Activated CD4-positive, alpha-beta T cell treated with anti-CD3 and anti-CD28 coated beads, Interleukin-2, amount 50 U/mL, for 4 hours (primary cell): ENCODE measurements at places on chromosomes 16 and 17.

GRCh38 chr16:53737552-53737951, 33.6 kb downstream of the FTO start:
- no peak for DNase-seq

GRCh38 chr17:51860954-51861561, 297.5 kb downstream of the CA10 start:
- no peak for DNase-seq

- DNase-seq = no peak
These were observed 660.9 kb downstream of the MAF start for GRCh38 chr16:78939597-78939996.

GRCh38 chr17:80501741-80502577, 25.6 kb upstream of the NPTX1 start:
- no peak for DNase-seq

DNA sequence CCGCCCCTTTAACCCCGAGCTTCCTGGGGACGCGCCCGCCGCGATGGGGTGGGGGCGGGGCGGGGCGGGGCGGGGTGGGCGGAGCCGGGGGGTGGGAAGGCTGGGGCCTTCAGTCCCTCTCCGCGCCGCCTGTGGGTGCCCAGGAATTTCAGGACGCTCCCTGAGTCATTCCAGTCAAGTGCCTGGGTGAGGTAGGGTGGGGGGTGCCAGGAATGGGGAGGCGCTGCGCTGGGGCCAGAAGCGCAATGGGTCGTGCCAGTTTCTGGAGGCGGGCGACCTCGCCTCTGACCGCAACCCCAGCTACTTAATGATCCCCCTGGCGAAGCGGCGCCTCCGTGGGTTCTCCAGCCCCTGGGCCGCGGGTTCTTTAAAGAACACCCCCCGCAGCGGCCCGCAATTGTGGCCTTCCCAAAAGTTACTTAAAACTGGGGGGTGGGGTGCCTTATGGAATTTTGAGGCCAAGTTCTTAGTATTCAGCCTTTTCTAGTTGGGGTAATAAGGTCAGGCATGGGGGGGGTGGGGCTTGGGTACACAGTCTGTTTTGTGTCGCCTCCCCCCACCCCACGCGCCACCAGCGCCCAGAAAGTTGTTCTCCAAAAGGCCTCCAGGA, 826 bp upstream of the GSE1 start:
- DNase-seq = no peak

GRCh38 chr17:20938988-20939615, 103.7 kb downstream of the USP22 start:
- no peak for DNase-seq

- DNase-seq = no peak
These were observed 267.9 kb upstream of the HSBP1 start for GRCh38 chr16:83539736-83540490.

DNA sequence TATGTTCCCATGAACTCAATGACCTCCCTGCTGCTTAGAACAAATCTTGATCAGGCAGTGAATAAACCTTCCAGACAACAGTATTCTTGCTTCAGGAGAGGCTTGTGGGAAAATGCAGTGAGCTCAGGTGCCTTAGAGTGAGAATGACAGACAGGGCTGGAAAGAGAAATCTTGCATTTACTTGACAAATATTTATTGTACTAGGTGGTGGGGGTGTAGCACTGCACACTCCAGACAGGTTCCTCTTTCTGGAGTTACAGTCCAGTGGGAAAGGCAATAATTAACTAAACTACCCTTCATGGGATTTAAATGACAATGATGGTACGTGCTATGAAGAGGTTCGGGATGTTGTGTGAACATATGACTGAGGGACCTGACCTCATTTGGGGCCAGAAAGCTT, 182.9 kb downstream of the SHISA9 start:
- DNase-seq = no peak

DNA sequence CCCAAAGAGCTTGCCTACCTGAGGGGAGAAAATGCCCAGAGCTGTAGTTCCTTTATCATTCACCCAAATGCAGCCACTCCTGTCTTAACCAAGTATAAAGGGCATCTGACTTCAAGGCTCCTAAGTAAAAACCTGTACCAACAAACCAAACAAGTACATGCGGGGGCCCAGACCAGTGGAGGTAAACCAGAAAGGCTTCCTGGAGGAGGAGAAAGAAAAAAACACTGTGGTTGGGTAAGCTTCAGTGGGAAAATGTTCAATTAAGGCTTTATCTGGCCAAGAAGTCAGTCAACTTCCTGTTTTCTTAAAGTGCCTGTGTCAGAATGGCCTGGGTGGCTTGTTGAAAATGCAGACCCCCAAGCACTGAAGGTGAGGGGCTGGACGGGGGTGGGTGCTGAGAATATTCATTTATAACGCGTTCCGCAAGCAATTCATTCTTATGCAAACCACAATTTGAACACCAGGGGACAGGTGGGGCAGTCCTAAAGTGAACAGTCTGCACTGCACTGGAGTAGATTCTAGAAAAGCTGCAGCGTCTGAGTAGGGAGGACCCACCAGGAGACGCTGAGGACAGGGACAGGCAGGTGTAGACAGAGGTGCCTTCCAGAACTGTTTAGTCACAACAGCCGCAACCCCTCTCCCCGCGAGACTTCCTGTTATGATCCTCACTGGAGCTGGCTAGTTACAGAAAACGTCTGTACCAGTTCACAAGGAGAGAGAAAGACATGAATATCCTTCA, 467.1 kb downstream of the SOX9 start:
- DNase-seq = no peak

- DNase-seq = no peak
These were observed 22.2 kb downstream of the SEC14L1 start for GRCh38 chr17:77163001-77163400.

- DNase-seq = no peak
These were observed 111.4 kb upstream of the CDC42EP4 start for GRCh38 chr17:73423159-73423715.

GRCh38 chr16:82937926-82938520, 311.3 kb downstream of the CDH13 start:
- no peak for DNase-seq

DNA sequence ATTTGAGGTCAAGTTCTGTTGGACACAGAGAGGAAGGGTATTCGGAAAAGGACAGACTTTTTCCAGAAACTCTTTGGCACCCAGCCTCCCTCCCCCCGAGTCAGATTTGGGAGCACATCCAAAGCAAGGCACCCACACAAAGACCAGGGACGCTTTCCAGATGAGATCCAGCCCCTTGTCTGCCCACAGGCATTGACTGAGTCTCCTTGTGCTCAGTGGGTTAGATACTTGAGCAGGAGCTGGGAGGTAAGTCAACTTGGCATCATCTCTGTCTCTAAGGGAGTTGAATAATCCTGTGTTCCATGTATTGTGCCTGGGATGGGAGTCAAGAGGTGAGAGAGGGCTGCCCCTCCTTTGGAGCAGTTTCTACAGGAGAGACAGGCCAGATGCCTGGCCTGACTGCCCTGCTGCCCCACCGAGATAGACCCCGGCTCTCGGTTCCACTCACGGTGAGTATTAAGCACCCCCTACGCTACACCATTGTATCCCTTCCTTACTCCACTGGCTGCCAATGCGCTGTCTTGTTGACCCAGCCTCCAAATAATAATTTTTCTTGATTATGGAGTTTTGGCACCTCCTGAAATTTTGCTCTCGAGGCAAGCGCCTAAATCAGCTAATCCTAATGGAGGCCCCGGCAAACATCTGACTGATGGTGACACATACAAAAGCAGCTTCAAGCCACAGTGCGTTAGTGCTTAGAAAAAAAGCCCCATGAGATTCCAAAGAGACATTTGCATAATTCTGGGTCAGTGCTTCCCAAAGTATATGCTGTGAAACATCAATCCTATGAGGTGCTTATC, 29.6 kb upstream of the MAP3K14 start:
- DNase-seq = no peak

GRCh38 chr17:61486135-61487120, 34.2 kb downstream of the TBX4 start:
- no peak for DNase-seq

DNA sequence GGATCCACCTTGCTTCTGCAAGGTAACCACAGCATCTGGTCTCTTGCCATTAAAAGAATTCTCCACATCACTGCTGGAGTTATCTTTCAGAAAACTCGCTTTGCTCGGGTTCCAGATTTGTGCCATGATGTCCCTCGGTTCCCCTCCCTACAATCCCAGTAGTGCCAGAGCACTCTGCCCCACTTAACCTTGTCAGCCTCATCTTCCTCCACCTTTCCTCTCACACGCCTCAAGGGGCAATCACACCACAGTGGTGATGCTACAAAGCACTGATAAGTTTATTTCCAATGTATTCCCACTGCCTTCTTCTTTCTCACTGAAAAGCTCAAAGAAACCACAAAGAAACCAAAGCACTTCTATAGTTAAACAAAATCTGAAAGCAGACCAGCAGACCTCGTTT, 11.4 kb upstream of the CDRT4 start:
- no peak for DNase-seq

- DNase-seq = no peak
These were observed 18.7 kb downstream of the ATP6V0D1 start for GRCh38 chr16:67462279-67462655.

- no peak for DNase-seq
These were observed 9.5 kb upstream of the RASD1 start for GRCh38 chr17:17505610-17506171.

DNA sequence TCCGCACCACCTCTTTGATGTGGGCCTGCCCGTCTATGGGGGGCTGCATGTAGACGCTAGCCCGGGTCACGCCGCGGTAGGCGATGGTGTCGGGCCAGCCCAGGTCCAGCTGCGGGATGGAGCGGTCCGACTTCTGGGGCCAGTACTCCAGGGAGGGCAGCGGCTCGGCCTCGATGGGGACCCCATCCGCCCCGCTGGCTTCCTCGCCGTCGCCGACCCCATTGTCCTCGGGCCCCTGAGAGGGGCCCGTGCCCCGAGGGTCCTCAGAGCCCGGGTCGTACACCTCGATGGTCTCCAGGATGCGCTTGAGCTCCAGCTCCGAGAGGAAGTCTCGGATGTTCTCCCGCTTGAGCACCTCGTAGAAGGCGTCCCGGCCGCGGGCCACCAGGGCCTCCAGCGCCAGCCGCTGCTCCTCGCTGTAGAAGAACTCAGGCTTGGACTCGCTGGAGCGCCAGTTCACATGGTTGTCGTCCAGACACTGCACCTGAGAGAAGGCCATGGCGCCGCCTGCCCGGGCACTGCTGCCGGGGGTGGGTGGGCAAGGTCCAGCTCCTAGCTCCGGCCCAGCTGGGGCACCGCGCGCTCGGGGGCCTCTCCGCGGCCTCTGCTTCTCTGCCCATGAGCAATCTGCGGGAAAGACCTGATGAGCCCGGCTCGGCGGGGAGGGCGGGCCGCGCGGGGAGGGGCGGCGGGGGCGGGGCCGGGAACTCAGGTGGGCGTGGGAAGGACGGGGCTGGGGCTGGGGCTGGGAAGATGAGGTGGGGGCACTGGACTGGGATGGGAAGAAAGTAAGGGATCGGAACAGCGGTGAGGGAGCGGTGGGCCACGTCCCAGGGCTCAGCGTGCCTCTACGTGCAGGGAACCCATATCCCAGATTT, 782 bp downstream of the FAM83G start:
- DNase-seq = peak; percentile 47

GRCh38 chr17:58331815-58332777, 3.5 kb upstream of the TSPOAP1 start:
- DNase-seq = peak; percentile 92

GRCh38 chr16:78505544-78506366, 406.3 kb downstream of the WWOX start:
- DNase-seq = no peak

DNA sequence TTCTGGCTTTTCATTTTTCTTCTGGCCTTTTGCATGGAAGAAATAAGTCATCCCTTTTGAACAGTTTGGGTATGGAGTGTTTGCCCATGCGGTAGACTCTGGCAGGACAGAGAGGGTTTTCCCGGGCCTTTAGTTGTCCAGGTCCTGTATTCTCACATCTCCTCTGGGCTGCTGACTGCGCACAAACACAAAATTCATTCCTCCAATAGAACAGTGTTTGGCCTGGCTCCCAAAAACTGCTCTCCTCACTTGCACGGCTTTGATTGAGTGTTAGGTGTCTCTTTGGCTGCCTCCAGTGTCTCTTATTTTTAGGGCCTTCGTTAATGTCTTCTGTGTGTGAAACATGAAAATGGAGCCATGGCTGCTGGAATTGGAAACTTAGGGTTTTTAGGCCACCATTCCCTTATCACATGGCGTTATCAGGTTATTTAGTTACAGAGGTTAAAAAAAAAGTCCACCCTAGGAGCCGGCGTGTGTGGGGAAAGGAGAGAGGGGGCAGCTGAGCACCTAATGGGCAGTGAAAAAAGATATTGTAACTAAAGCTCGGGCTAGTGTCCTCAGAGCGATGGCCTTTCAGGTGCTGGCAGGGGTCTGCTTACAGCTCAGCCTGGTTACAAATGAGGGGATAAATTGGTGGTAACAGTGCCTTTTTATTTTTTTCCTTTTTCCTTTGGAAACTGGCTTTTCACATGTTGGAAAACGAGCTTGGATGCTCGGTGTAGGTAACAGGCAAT, 47.3 kb downstream of the PRKCA start:
- DNase-seq = no peak

GRCh38 chr16:58196898-58197313, 1.0 kb downstream of the CSNK2A2 start:
- no peak for DNase-seq

DNA sequence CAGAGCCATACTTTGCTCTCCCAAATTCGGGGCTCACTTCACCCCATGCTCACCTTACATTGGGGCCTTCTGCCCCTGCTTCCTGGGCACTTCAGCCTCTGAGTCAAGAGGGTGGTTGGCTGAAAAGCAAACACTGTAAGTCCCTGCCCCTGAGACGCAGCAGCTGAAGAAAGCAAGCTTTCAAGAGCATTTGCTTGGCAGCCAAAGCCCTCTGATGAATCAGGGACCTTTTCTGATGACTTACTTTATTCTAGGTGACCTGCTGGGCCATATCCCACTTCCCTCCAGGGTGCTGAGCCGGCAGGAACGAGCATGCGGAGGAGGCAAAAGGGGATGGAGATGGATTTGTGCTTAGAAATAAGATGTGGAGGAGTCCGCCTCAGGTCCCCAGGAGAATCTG, 147.0 kb upstream of the TNRC6C start:
- no peak for DNase-seq

GRCh38 chr17:76404256-76404655, 19.8 kb downstream of the SPHK1 start:
- DNase-seq = no peak

GRCh38 chr16:61968242-61969076, 67.8 kb downstream of the CDH8 start:
- DNase-seq = no peak

DNA sequence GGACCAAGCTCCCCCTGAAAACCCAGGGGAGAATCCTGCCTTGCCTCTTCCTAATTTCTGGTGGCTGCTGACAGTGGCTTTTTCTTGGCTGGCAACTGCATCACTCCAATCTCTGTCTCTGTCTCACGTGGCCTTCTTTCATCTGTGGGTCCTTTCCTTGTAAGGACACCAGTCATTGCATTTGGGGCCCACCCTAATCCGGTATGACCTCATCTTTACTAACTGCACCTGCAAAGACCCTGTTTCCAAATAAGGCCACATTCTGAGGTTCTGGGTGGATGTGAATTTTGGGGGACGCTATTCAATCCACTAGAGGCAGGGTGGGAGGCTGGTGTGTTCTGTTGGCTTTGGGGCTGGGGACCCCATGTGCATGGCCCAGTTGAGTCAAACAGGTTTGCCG, 11.0 kb downstream of the SLC12A3 start:
- DNase-seq = no peak

- no peak for DNase-seq
These were observed 157.8 kb upstream of the FAM20A start for GRCh38 chr17:68759002-68759342.

- no peak for DNase-seq
These were observed 20.1 kb downstream of the GLYR1 start for GRCh38 chr16:4826980-4827379.
